Motor neuron (in vitro differentiated cells): ENCODE measurements at places on chromosomes 5 and 9.

GRCh38 chr5:10734832-10735523, 26.1 kb downstream of the DAP start:
- ATAC-seq = no peak

- ATAC-seq = no peak
Measured at GRCh38 chr5:145984072-145984471, 47.7 kb downstream of the SH3RF2 start.

DNA sequence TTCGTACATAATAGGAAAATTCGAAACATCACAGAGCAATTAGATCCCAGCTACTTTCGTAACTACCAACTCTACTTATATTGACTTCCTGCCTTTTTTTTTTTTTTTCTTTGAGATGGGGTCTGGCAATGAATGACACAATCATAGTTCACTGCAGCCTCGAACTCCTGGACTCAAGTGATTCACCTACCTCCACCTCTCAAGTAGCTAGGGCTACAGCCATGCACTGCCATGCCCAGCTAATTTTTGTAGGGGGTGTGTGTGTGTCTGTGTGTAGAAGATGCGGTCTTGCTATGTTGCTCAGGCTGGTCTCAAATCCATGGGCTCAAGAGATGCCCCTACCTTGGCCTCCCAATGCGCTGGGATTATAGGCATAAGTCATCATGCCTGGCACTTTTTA, 5.8 kb upstream of the PAIP2 start:
- ATAC-seq = peak; percentile 30

GRCh38 chr5:160508780-160509361, 87.2 kb downstream of the PTTG1 start:
- peak; percentile 82 for ATAC-seq

GRCh38 chr9:24793787-24794186, 248.1 kb upstream of the IZUMO3 start:
- ATAC-seq = no peak

- no peak for ATAC-seq
Measured at GRCh38 chr9:127273326-127273725, 8.8 kb downstream of the GARNL3 start.

DNA sequence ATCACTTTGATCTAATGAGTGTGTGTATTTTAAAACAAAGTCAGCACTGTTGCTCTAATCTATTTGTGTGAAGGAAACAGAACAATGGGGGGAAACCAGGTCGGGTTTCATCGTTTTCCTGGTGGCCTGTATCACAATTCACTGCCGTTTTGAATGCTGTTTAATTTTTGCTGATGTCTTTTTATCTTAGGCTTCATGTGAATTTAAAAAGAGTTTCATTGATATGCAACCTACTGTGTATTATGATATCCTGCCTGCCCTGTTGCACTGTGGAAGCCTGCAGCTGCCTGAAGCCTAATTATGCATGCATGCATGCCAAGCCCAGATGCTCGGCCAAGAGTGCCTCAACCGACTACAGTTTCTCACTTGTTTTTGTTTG, 307.5 kb downstream of the ZNF608 start:
- peak; percentile 98 for ATAC-seq

DNA sequence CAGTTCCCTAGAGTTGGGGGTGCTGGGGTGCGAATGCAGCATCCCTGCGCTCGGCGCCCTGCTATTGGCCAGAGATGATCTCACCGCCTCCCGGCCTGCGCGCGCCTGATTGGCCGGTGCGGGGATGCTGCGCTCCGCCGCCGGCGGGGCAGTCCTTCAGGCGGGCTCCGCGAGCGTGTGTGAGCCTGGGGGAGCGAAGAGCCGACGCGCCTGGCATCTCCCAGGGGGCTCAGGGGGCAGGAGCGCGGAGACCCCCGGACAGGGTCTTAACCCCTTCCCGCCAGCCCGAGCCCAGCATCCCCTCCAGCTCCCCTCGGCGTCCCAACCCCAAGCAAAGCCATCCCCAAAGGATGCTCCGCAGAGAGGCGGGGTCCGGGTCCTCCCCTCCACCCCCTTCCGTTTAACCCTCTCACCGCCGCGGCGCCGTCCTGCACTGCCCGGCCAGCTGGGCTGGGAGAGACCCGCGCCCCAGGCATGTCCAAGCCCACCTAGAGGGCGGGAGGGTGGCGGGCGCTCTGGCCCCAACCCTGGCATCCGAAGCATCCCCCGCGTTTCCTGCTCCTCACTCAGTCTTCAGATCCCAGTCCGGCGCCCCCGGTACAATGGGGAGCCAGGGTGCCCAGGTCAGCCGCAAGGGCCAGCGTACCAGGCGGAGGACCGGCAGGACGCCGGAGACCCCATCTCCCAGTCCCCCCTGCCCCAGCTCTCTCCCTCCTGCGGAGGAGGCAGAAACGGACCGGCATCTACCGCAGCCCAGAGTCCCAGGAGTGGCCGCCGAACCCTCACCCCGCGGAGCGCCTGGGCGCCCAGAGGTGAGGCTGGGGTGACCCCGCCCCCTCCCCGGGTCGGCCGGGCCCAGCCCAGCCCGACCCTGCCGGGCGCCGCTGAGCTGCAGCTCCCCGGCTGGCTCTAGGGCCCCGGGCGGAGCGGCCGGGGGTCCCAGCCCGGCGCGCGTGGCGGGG, 19.3 kb upstream of the TOR2A start:
- ATAC-seq = peak; percentile 74

DNA sequence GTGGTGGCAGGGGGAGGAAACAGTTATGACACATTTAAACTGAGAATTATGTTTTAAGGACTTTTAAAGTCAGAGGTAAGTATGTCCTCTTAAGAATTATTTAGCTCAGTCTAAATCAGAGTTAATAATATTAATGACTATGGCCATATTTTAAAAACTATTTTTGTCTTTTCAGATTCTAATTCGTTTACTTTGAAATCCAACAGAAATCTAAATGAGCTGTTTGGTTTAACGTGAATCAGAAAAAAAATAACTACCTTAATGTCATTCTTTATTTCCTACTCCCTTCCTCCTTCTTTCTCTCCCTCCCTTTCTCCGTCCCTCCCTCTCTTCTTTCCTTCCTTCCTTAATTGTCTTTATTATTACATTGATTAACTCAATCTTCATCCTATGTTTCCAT, 14.7 kb downstream of the C1QTNF3 start:
- no peak for ATAC-seq

DNA sequence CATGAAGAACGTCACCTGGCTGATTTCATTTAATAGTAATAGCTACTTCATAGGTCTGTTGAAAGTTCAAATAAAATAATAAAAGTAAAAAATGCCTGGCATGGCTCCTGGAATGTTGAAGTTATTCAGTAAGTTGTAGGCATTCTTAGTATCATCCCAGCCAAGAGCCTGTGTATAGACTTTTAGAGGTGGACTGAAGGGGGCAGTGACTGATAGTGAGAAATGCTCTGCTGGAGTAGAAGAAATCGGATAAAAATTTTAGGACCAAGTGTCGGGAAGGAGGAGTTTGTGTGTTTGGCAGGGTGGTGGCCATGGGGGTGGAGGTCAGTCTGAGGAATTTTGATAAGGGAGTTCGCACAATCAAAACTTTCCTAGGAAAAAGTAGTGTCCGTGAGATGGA, 3.6 kb downstream of the ZFP2 start:
- no peak for ATAC-seq

GRCh38 chr9:69919461-69920061, 98.9 kb downstream of the CFAP95 start:
- ATAC-seq = peak; percentile 90

DNA sequence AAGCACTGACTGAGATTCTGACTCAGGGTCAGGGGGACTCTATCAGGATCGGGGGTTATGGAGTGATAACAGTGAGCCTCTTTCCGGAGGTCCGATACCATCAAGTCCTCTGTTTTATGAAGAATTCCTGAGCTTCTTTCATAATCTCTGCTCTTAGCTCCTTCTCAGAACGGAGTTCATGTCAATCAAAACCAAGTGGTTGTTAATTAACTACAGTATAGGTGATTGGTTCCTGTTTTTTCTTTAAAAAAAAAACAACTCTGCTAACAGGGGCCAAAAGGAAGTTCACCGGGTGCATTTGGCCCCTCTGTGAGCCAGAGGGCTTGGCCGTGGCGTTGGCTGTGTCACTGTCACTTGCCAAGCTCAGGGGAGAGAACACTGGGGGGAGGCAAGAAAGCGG, 4.0 kb downstream of the GFI1B start:
- no peak for ATAC-seq

GRCh38 chr5:168706655-168707069, 127.5 kb upstream of the PANK3 start:
- peak; percentile 97 for ATAC-seq

GRCh38 chr9:32703635-32704034, 68.2 kb upstream of the TAF1L start:
- ATAC-seq = no peak

GRCh38 chr5:13975246-13975645, 30.8 kb upstream of the DNAH5 start:
- no peak for ATAC-seq

GRCh38 chr5:177071666-177072385, 14.9 kb upstream of the FGFR4 start:
- peak; percentile 93 for ATAC-seq

DNA sequence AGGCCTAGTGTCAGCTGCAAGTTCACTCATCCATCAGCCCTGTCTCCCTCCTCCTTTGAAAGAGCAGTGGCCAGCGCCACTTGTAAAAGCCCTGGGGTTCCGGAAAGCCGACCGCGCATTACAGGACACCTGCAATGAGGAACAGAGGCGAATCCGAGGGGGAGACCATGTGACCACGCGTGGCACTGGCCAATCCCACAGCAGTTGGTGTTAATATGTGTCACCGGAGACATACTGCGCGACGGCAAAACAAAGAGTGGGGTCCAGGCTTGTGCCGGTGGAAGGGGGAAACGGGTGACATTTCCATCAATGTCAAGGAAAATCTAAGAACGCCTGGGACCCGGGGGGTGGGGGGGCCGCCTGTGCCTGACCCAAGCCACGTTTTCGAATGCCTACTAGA, 480.8 kb downstream of the SPATA31A7 start:
- no peak for ATAC-seq

- ATAC-seq = no peak
Measured at GRCh38 chr9:136089697-136090045, 5.4 kb downstream of the NACC2 start.

- ATAC-seq = no peak
Measured at GRCh38 chr9:79645110-79645509, 73.3 kb downstream of the TLE4 start.

GRCh38 chr9:130171226-130172148, 717 bp upstream of the NCS1 start:
- peak; percentile 20 for ATAC-seq

GRCh38 chr9:3909966-3910650, 384.3 kb upstream of the RFX3 start:
- no peak for ATAC-seq

DNA sequence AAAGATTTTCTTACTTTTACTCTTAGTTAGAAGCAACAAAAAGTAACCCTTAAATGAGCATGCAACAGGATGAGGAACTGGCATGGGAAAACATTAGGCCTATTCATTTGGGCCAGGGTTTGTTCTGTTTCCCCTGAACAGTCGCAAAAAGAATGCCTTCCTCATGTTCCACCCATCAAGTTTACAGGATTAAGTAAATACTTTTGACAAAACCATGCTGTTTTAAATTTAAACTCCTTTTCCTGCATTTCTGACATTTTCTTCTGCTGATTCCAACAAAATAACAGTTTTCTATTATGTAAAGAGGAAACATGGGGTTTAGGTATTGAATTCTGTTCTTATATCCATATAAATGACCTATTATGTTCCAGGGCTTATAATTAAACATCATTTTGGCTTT, 236.6 kb upstream of the ACTBL2 start:
- ATAC-seq = no peak

DNA sequence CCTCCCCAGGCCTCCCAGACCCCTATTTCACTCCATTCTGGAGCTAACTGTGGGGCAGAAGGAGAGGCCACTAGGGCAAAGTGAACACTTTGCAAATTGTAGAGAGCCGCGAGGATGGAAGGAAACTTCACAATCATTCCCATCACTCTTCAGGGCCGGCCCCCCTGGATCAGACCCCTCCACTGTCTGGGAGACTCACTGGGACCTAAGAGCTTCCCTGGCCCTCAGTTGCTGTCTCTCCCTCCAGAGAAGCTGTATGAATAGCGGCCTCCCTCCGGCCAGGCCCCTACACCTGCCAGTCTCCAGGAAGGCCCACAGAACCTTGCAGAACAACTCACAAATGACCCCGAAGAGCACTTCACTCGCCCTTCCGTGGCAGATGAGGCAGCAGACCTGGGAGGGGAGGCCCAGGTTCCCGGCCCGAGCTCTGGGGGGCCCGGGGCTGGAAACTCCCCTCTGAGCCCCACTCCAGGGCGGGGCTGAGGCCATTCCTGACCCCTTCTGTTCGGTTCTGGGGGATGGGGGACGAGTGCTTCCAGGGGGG, 141.9 kb upstream of the IER5L start:
- ATAC-seq = peak; percentile 4

- ATAC-seq = no peak
Measured at GRCh38 chr5:32791536-32792243, 80.6 kb downstream of the NPR3 start.

- ATAC-seq = no peak
Measured at GRCh38 chr9:6646293-6646636, 736 bp upstream of the GLDC start.

DNA sequence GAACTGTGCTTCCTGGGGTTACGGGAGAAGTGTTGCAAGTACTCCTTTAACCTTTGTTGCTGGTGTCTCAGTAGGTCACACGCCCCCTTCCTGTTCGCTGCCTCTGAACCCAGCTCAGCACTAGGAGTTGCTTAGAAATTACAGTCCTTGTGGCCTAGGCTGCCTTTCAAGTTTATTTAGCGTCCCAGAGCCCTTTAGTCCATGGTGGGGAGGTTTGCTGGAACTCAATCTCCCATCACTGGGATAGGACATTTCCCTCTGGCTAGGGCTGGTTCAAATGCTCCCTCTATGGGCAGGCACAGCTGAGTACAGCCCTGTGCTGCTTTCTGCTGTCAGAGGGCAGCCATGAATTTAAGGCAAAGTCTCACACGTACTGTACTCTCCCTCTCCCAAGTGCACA, 4.7 kb downstream of the IFNA8 start:
- no peak for ATAC-seq

- ATAC-seq = peak; percentile 26
Measured at GRCh38 chr5:124581738-124582560, 164.5 kb downstream of the ZNF608 start.

- ATAC-seq = no peak
Measured at GRCh38 chr9:111838439-111838838, 43.7 kb upstream of the SHOC1 start.

GRCh38 chr9:130172161-130172857, at the start of gene NCS1:
Gene NCS1, plus strand, starts transcription at chr9:130172404. Its CDS starts 260 bp downstream, at chr9:130172664.
- peak; percentile 80 for ATAC-seq

- peak; percentile 28 for ATAC-seq
Measured at GRCh38 chr9:131495785-131496184, 6.9 kb upstream of the POMT1 start.

DNA sequence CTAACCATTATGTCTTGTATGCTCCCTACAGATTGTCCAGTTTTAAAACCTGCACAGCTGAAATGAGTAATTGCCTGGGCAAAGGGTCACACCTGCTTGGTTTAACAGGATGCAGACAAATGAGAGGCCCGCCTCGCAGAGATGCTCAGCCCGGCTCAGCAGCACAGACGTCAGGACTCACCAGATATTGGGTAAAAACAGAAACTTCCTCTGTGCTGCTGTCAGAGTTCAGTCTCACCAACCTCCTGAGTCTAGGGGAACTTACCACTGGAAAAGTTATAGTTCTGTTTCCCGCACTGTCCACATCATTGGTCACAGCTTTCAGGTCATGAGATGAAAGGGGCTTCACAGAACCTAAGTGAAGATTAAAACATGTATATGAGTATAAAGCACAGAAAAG, 152.5 kb downstream of the ESM1 start:
- ATAC-seq = no peak
